ENCODE measurements at places on chromosomes 5 and 9. TPM values are rescaled to one million over a fixed set of nuclear protein-coding genes. Genes with fewer than 3 reads are reported as not detected.

IL3 gene
- not detected for total RNA-seq

STC2 gene
- 4.9 TPM for total RNA-seq

MSX2 gene
- total RNA-seq = 0.52 TPM

GRCh38 chr9:71683598-71684235, 84.6 kb downstream of the CEMIP2 start:
- no peak for DNase-seq

- no peak for DNase-seq
Observed at GRCh38 chr5:151549713-151550112, 41.4 kb downstream of the FAT2 start.

DNA sequence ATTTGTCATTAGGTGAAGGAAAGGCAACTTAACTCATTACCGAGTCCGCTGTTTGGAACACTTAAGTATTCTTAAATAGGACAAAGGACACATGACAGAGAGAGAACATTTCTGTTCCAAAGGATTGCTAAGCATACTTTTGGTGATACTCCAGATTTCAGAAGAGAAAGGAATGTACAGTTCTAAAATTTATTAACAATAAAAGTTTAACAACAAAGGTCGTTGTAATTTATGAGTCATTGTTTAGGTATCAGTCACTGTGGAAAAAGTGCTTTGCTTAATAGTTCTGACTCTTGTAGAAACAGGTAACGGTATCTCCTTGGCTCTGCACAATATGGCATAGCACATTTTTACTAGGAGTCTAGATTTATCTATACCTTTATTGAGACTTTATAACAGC, 36.3 kb upstream of the PAM start:
- no peak for DNase-seq

GRCh38 chr5:16913187-16914107, 22.6 kb downstream of the MYO10 start:
- DNase-seq = no peak

DNA sequence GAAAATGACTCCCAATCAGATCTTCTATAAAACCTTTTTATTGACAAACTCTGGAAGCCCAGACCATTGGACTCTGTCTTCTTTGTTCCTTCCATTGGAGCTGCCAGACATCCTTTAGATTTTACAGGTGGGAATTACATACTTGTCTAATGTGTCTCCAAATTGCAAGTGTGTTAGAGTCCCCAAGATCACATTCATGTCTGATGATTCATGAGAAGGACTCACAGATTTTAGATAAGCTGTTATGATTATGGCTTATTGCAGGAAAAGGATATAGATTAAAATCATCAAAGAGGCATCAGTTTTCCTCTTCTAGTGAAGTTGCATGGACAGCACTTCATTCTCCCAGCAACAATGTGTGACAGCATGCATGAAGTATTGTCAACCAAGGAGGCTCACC, 70.4 kb downstream of the MUSK start:
- DNase-seq = no peak

DNA sequence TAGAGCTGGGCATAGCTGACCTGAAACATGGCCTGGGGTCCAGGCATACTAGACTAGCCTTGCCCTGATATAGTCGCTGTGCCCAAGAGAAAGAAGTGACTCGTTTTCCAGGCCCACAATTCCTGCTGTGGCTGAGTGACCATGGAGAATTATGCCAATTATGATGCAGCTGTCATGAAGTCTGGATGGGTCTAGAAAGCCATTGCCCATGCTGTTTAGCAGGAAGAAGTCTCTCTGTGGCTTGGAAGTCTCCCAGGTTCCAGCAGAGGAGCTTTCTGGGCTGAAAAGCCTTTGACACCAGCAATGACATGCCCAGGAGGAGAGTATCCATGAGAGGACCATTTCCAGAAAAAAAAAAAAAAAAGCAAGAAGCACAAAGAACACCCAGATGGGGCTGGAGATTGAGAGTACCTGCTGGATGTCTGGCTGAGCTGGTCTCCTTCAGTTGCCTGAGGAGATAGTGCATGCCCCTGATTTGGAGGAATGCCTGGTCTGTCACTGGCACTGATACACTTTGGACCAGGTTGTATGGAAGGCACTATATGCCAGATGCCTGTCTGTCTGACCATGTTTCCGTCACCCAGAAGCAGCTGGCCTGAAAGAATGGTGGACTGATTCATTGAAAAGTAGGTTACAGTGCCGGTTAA, 128.0 kb upstream of the EPB41L4A start:
- DNase-seq = no peak

DNA sequence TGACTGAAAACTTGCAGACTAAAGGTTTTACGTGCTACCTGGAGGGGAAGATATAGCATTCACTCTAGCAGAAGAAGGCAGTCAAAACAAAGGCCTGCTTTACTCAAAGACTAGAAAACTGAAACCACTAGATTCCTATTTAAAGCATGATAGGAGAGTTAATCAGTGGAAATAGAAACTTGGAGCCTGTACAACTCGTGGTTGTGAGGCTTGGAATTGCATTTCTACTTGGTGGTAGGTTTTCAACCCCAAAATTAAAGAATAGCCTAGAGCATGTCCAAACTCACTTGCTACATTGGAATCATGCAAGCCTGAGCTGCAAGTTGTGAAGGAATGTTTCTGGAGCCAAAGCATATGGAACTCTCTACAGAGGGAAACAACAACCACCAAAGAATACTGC, 1526.4 kb upstream of the NUDT12 start:
- DNase-seq = no peak

- DNase-seq = no peak
Observed at GRCh38 chr9:35828716-35829083, at the start of gene FAM221B. Gene FAM221B (minus strand): TSS chr9:35828732. CDS start chr9:35826161, 2,571 bp downstream.

- no peak for DNase-seq
Observed at GRCh38 chr5:115440782-115441451, 103.7 kb downstream of the FEM1C start.
